ENCODE measurements at places on chromosomes 5 and 9.

DNA sequence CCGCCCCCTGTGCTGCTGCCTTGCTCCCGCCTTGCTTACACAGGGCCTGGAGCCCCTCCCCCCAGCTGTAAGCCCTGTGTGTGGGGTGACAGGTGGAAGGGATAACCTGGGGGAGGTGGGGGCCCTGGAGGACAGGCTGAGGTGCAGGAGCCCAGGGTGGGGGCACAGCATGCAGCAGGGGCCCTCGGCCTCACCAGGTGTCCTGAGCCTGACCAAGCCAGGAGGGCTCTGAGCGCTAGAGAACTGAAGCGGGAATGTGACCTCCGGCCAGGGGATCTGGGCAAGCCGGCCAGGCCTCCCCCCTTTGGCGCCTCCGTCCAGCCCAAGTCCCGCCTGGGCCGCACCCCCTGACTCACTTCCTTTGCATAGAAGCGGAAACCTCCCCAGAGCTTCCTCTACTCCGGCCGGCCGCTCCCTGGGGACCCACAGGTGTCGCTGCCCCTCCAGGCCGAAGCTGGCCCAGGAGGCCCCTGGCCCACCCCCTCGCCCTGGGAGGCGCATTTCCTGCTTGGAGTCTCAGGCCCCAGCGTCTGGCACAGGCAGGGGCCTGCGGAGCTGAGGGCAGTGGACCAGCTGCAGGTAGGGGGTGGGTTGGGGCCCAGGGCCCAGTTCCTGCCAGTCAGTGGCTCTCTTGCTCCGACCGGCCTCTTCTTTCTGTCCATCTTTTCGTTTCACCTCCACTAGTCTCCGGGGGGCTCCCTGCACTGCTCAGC lies at the start of gene TOR4A:
Gene TOR4A, plus strand, starts transcription at position 398 of the 713 bp plus-strand sequence. CDS start 964 bp downstream, outside the sequence.
- DNase-seq = peak; percentile 87

GRCh38 chr5:116358911-116359418 lies 215.7 kb downstream of the SEMA6A start:
- DNase-seq = no peak

DNA sequence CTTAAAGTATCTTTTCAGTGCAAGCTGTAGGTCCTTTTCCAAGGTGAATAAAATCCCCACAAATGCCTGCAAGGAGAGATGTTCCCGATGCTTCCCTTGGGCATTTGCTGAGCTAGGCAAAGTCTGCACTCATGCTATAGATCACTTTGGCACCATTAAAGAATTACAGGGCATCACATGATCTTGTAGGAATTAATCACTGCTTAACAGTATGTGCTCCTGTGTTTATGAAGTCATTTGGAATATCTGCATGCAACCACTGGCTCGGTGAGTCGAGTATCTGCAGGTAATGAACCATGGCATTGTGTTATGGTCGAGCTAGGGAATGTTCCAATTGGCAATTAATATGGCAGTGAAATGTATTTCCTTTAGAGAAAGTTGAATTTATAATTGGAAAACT lies 615.1 kb downstream of the TLE1 start:
- no peak for DNase-seq

- no peak for DNase-seq
Observed at GRCh38 chr5:67355120-67355713, 158.6 kb upstream of the CD180 start.

GRCh38 chr9:2655411-2655901 lies 33.9 kb downstream of the VLDLR start:
- DNase-seq = peak; percentile 84

DNA sequence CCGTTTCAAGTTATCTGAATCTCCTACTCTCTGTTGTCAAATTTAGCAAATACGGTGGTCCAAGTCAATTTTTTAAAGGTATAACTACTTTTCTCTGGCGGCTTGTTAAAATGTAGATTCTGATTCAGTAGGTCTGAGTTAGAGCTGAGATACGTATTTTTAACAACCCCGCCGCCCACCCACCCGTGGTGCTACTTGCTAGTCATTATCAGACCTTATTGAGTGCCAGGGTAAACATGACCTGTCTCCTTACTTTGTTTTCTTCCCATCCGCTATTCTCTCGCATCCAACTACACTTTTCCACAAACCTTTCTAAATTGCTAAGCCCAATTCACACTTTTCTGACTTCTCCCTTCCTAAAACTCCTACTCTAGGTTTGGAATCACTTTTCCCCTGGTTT lies 694 bp upstream of the PLAA start:
- peak; percentile 26 for DNase-seq

DNA sequence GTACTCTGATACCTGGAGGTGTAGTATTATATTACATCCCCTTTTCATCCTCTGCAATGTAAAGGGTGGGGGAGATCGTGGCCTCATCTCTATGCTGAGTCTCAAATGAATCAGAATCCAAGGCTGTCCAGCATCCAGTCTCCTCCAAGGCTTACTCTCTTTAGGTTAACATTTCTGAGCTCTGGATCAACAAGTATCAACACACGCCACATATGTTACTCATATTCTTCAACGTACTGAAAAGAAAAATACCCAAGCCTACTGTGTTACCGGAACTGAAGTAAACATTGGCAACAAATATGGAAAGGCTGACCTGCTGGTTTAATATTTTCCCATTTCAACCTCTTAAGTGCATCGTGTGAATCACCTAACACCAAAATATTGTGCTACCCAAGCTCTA lies 241.8 kb downstream of the GAS1 start:
- no peak for DNase-seq

- peak; percentile 11 for DNase-seq
Observed at GRCh38 chr9:19965336-19965735, 176.5 kb upstream of the SLC24A2 start.

GRCh38 chr5:141050622-141051520 lies at the start of gene PCDHB1:
PCDHB1 (plus strand) TSS chr5:141051374; CDS start chr5:141051471, 97 bp downstream.
- no peak for DNase-seq
